ENCODE measurements at places on chromosomes 1 and 21.

DNA sequence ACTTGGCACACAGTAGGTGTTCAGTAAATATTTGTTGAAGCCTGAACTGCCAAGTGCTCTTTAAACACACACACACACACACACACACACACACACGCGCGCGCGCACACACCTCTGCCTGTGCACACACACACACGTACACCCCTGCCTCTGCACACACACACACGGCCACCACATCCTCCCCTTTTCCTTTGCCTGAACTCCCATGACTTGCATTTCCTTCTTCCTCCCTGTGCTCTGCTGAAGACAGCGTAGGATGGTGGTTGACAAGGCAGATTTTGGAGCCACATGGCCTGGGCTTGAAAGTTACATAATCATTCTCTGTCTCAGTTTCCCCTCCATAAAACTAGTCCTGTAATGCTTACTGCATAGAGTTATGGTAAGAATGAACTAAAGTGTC lies 712.3 kb downstream of the PTPRU start:
- no peaks in the 10 kb centered on the region for H3K4me1 ChIP-seq
- H3K27me3 ChIP-seq: peaks cover 5% of the 10 kb centered on the region
- H3K27ac ChIP-seq: no peak overlapping the region
- DNase-seq: no peak
- no peaks in the 10 kb centered on the region for H3K36me3 ChIP-seq
- no peak overlapping the region for H3K4me3 ChIP-seq

DNA sequence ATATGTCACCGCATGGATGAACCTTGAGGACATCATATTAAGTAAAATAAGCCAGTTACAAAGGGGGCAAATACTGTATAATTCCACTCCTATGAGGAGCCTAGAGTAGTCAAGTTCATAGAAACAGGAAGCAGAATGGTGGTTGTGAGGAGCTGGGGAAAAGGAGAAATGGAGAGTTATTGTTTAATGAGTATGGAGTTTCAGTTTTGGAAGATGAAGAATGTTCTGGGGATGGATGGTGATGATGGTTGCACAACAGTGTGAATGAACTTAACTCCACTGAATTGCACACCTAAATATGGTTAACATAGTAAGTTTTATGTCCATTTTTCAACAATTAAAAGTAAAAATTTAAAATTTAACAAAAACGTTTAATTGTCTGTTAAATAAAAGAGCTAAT lies 220.9 kb upstream of the JUN start:
- no peak overlapping the region for H3K4me3 ChIP-seq
- DNase-seq: no peak
- peak overlapping the region; percentile 66 for H3K27ac ChIP-seq
- peaks cover 48% of the 10 kb centered on the region for H3K4me1 ChIP-seq
- H3K36me3 ChIP-seq: no peaks in the 10 kb centered on the region
- H3K27me3 ChIP-seq: no peaks in the 10 kb centered on the region

- no peak overlapping the region for H3K27ac ChIP-seq
- DNase-seq: no peak
- H3K4me3 ChIP-seq: no peak overlapping the region
- H3K4me1 ChIP-seq: peaks cover 8% of the 10 kb centered on the region
Measured at GRCh38 chr1:97382206-97382605, 538.6 kb downstream of the DPYD start.

DNA sequence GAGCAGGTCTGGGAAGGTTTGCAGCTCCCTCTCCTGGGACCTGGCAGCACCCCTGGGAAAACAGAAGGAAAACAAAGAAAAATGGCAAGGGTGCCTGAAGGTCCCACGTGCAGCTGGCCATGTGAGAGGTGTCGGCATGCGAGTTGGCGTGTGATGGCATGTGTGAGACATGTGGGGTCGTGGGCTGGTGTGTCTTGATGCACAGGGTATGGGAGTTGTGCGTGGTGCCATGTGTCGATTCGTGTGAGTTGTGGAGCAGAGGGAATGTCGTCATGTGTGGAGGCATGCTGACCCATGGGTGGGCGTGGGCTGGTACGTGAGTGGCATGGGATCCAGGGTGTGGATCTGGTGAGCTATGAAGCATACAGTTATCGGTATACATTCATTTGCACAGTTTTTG lies 1.3 kb downstream of the HPCA start:
- DNase-seq: no peak
- H3K27me3 ChIP-seq: peaks cover 73% of the 10 kb centered on the region

DNA sequence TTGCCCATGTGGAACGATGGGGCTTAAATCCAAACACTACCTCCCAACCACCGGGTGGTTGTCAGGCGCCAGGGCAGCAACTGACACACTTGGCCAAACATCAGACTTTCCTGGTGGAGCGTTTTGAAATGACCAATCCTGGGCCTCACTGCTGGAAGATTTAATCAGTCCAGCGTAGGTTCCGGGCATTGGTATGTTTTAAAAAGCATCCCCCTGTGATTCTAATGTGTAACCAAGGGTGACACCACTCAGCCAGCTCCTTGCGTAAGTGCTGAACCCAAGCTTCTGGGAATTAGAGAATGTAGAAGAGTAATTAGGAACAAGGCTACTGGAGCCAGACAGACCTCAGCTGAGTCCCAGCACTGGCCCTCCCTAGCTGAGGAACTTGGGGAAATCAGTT lies 44.8 kb upstream of the KAZN start:
- H3K27ac ChIP-seq: no peak overlapping the region
- no peaks in the 10 kb centered on the region for H3K36me3 ChIP-seq
- H3K4me1 ChIP-seq: no peaks in the 10 kb centered on the region
- DNase-seq: no peak
- no peak overlapping the region for H3K4me3 ChIP-seq

GRCh38 chr1:30008998-30009657 lies 714.3 kb downstream of the MATN1 start:
- H3K4me1 ChIP-seq: no peaks in the 10 kb centered on the region
- no peak overlapping the region for H3K4me3 ChIP-seq
- DNase-seq: no peak
- no peak overlapping the region for H3K27ac ChIP-seq
- H3K27me3 ChIP-seq: no peaks in the 10 kb centered on the region

GRCh38 chr1:151840421-151840820 lies 801 bp upstream of the C2CD4D start:
- peaks cover 1% of the 10 kb centered on the region for H3K27me3 ChIP-seq
- peak overlapping the region; percentile 84 for H3K4me3 ChIP-seq
- H3K27ac ChIP-seq: peak overlapping the region; percentile 14
- H3K36me3 ChIP-seq: peaks cover 27% of the 10 kb centered on the region

DNA sequence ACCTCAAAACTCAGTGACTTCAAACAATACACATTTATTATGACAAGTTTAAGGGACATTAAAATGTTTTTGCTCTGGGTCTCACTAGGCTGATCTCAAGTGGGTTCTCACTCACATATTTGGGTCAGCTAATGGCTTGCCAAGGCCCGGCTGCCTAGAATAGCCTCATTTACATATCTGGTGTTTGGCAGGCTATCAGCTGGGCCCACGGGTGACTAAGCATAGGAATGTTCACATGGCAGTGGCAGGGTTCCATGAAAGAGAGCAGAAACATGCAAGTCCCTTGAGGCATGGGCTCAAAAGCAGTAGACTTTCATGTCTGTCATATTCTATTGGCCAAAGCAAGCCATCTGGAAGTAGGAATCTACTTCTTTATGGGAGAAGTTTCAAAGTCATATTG lies 492.6 kb downstream of the KCNT2 start:
- no peak for DNase-seq
- H3K4me3 ChIP-seq: no peak overlapping the region
- H3K27me3 ChIP-seq: no peaks in the 10 kb centered on the region
- no peaks in the 10 kb centered on the region for H3K4me1 ChIP-seq
- H3K36me3 ChIP-seq: no peaks in the 10 kb centered on the region
- no peak overlapping the region for H3K27ac ChIP-seq

GRCh38 chr1:166738873-166739272 lies 100.4 kb upstream of the POGK start:
- DNase-seq: no peak
- no peak overlapping the region for H3K4me3 ChIP-seq
- peaks cover 5% of the 10 kb centered on the region for H3K27me3 ChIP-seq
- H3K36me3 ChIP-seq: no peaks in the 10 kb centered on the region

GRCh38 chr1:28354121-28354520 lies 15.4 kb upstream of the PHACTR4 start:
- H3K27me3 ChIP-seq: no peaks in the 10 kb centered on the region
- no peaks in the 10 kb centered on the region for H3K36me3 ChIP-seq
- no peaks in the 10 kb centered on the region for H3K4me1 ChIP-seq
- no peak overlapping the region for H3K27ac ChIP-seq

GRCh38 chr1:173134029-173134428 lies 73.1 kb downstream of the TNFSF4 start:
- no peak for DNase-seq
- no peak overlapping the region for H3K27ac ChIP-seq
- H3K36me3 ChIP-seq: no peaks in the 10 kb centered on the region
- no peak overlapping the region for H3K4me3 ChIP-seq
- peaks cover 1% of the 10 kb centered on the region for H3K27me3 ChIP-seq

DNA sequence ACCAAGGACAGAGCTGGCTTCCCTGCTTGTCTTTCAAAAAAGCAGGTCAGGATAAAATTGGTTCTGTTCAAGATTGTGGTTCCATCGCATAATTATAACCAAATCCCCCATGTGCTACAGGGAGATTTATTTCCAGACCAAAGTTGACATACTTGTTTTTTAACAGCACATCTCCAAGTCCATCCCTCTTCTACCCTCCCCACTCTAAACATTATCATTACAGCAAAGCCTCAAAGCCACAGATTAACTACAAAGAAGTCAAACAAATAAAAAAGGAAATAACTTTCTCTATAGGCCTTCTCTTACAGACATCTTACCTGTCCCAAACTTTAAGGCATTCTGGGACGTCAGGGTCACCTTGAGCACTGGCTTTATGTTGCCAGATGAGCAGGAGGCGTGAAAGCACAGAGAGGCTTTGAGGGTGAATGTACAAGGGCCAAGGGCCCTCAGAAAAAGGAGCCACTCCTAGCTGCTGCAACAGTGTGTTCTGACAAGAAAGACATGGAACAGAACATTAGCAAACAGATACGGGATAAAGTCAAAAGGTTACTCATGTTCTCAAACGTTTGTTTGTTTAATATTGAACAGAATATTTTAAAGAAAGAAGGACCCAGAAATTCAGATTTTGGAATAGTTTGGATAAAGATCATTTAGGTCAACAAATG lies 31.2 kb downstream of the UBR4 start:
- DNase-seq: no peak
- H3K27ac ChIP-seq: peak overlapping the region; percentile 72
- no peak overlapping the region for H3K4me3 ChIP-seq
- H3K36me3 ChIP-seq: peaks cover 62% of the 10 kb centered on the region

DNA sequence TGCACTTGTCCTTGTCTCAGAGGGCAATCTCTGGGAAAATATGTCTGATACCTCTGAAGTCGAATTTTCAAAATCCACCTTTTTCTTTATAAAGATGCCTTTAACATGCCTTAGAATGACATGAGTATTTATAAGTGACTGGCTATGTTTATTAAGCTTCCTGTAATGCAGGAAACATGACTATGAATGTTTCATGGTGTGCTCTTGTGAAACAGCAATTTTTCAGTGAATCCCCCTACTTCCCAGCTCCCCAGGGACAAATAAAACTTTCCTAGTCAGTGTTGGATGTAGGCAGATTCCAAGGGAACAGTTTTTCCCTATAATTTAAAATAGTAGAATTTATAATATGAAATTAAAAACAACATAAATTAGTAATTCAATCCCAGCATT lies 437.0 kb downstream of the LMO4 start:
- H3K27ac ChIP-seq: no peak overlapping the region
- no peaks in the 10 kb centered on the region for H3K27me3 ChIP-seq
- no peak for DNase-seq
- peaks cover 3% of the 10 kb centered on the region for H3K4me1 ChIP-seq

GRCh38 chr1:219741011-219741970 lies 128.4 kb upstream of the ZC3H11B start:
- H3K27me3 ChIP-seq: no peaks in the 10 kb centered on the region
- no peak overlapping the region for H3K4me3 ChIP-seq
- no peak overlapping the region for H3K27ac ChIP-seq
- DNase-seq: no peak
- H3K4me1 ChIP-seq: no peaks in the 10 kb centered on the region
- H3K36me3 ChIP-seq: no peaks in the 10 kb centered on the region

DNA sequence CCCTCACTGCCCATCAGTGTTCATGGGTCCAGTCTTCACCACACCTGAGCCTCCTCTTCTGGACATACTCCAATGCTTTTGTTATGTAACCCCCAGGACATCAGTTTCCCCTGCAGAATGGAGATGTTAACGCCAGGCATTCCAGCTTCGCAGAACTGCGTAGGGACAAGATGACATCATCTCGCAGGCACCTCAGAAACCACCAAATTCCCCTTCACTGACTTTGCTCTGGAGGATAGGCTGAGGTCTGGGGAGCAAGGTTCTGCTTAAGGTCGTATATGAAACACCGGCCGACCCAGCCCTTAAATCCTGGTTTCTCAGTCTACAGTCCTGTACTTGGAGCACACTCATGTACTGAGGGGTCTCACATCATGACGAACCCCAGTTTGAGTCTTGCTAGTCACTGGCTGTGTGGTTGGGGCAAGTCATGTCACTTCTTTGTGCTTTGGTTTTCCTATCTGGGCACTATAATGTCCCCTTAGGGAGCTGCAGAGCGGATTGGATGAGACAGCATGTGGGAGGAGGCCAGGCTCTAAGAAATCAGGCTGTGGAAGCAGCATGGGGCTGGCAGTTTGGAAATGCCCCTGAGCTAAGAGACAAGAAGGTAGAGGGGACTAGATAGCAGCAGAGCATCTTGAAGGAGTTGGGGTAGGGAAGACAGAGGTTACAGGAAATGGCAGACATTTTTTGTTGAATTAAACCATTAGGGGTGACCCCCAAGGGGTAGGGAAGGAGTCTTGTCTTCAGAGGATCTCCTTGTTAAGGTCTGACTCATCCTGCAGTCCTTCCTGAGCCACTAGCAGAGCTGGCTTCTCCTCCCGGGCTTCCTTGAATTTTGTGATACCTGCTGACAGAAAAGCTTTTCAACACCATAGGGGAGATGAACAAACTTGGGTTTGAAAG lies 138.3 kb downstream of the FOXD2 start:
- no peaks in the 10 kb centered on the region for H3K4me1 ChIP-seq
- H3K27ac ChIP-seq: no peak overlapping the region
- peaks cover 10% of the 10 kb centered on the region for H3K27me3 ChIP-seq
- no peaks in the 10 kb centered on the region for H3K36me3 ChIP-seq
- no peak overlapping the region for H3K4me3 ChIP-seq

- H3K27ac ChIP-seq: no peak overlapping the region
- no peak for DNase-seq
- H3K4me1 ChIP-seq: no peaks in the 10 kb centered on the region
- no peak overlapping the region for H3K4me3 ChIP-seq
Measured at GRCh38 chr1:4605158-4605557, 49.3 kb upstream of the AJAP1 start.

DNA sequence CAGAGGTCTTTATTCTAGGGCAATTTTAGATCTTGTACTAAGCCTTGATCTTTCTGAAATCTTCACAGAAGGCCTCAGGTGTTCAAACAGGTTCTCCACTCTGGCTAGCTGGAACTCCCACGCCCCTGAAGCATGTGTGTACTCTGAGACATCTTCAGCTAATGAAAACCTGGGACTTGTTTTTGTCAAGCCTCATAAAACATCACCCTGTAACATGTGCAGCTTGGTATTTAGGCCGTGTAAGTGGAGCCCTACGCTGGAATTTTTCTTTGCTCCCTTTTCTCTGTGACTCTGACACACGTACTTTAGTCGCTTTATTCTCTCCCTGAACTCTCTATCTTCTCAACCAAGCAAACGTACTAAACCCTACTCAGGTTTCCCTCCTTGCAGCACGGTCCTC lies 701.9 kb upstream of the ZP4 start:
- no peaks in the 10 kb centered on the region for H3K27me3 ChIP-seq
- H3K27ac ChIP-seq: no peak overlapping the region
- H3K36me3 ChIP-seq: no peaks in the 10 kb centered on the region

All from activated naive CD8-positive, alpha-beta T cell treated with anti-CD3 and anti-CD28 coated beads, Interleukin-2, amount 50 U/mL, for 24 hours (primary cell).